ENCODE measurements at places on chromosomes 1 and 21. TPM values are rescaled to one million over a fixed set of nuclear protein-coding genes. Genes with fewer than 3 reads are reported as not detected.
A peak's percentile ranks its signal among the peaks of the same experiment; 100 is the strongest.

DNA sequence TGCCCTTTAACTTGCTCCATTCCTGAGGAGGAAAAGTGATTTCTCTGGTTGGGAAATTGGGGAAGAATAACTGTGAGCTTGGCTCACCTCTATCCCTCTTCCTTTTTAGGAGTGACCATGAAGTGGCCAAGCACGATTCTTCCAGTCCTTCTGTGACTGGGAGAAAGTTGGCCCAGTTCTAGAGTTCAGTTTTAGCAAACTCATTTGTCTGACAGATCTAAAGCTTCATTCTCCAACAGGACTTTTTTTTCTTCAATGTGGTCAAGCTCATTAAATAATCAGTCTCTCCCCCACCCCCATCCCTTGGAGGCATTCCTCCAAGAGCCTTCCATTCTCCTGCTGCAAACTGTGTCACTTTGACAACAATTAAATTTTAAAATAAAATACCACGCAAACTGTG, 6.4 kb upstream of the AGL start:
- DNase-seq = no peak

HLCS gene
- total RNA-seq = 16.2 TPM

DNA sequence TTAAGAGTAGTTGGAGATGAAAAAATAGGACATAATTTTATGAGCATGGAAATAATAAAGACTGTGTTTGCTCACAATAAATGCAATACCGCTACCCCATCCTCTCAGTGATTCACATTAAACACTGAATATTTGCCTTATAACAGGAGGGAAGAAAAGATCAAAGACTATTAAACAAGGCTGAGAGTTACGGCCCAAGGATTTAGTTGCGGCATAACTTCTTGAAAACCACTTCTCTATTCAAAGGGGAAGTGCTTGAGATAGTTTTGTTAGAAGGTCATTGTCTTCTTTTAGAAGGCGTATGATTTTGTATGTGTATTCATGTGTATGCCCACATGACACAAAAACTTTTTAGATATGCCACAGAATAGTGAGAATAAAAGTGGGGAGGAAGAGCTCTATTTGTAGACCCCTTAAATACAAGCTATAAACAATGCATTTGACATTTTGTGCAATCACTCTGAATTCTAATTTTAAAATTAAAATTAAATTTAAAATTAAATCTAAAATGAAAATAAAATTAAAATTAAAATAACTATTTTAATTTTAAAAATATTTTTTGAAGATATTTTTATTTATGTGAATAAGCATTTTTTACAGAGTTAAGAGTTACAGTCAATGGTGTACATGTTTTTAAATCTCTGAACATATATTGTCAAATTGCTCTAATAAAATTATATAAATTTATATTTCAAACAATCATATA, 986.6 kb upstream of the ADAMTS5 start:
- no peak for DNase-seq

- peak; percentile 38 for DNase-seq
Observed at GRCh38 chr1:175133673-175134435, 58.7 kb downstream of the KIAA0040 start.

TRIM45 gene
- 0.26 TPM for total RNA-seq

DNA sequence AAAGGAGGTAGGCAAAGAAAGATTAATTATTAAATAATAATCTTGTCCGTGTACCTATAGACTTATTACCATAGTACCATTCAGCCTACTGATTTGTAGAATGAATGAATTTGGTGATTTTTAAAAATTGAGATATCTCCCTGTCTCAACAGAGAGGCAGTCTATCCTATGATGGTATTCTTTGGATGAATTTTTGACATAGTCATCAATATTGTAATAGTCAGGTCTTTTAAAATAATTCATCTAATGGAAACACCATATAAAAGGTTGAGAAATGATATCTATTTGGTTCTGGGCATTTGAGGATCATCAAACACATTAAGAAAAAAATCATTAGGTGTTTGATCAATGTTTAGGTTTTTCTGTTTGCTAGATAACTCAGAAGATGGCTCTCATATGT, 35.6 kb upstream of the MAB21L3 start:
- DNase-seq = no peak

DNA sequence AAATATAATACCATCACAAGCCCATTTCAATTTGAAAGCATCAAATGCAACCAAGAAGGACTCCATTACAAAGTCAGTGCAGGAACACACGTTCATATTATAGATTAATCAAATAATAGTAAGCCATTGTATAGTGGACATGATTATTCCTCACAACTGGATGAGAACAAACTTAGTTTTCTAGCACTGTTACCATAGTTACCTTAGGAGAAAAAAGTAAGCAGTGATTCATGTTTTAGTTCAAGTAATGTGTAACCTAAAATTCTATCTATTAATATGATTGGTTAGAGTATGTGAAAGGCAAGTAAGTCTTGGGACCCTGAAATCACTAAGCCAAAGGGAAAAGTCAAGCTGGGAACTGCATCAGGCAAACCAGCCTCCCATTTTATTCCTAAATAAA, 15.2 kb downstream of the SSX2IP start:
- no peak for DNase-seq

Data from activated CD8-positive, alpha-beta memory T cell treated with anti-CD3 and anti-CD28 coated beads, Interleukin-2, amount 10 ng/mL, durations not matched to agents 7 days and 5 days (primary cell).